ENCODE measurements at places on chromosomes 3 and 15. TPM values are rescaled to one million over a fixed set of nuclear protein-coding genes. Genes with fewer than 3 reads are reported as not detected.

Gene MYO5A
- total RNA-seq = 8.5 TPM

DNA sequence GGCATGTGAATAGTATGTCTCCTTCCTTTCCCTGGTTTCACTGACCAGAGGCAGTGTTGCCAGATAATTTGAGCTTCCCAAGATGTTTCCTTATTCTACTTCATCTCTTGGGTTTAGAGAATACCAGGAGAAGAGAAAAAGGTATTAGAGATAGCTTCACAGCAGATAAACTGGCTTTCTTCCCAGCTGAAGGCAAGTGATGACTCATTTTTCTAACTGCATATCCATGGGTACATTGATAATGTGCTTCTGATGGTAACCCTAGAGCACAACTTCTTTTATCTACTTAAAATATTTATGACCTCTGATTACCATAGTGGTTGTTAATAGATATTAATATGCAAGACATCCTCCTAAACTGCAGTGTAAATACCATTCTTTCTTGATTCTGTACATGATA is 34.6 kb upstream of the CMTM8 start:
- peak; percentile 20 for DNase-seq

DNA sequence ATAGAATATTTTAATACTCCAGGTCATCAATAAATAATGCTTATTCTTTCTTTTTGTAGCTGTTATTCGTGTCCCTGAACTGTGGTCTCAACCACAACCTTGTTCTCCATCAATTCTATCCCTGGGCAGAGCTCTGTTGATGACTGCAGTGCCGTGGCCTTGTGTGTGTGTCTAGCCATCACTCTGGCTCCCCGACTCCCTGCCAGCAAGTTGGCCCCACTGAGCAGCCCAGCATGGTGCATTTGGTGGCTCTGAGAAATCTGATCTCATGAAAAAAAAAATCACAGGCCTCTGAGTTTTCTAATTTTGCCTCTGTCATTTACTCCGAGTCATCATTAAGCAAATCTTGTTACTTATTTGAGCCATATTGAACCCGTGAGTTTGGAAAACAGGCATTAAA is 164.7 kb downstream of the GOLGA6L6 start:
- no peak for DNase-seq

DNA sequence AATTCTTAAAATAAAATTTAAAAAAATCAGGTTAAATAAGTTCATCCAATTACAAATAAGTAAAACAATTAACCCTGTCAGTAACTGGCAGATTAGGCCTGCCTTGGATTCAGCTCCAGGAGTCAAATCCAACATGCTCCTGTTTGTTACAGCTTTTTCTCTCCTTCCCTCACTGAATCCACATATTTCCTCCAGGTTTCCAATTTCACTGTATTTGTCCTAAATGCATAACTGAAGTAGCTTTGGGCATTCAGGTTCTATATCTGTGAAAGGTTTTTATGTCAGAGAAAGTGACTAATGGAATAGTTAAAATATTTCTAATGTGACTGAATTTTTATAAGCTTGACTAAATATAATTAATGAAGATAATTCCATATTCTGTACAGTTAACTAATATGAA is 79.7 kb downstream of the IFT80 start:
- no peak for DNase-seq

DNA sequence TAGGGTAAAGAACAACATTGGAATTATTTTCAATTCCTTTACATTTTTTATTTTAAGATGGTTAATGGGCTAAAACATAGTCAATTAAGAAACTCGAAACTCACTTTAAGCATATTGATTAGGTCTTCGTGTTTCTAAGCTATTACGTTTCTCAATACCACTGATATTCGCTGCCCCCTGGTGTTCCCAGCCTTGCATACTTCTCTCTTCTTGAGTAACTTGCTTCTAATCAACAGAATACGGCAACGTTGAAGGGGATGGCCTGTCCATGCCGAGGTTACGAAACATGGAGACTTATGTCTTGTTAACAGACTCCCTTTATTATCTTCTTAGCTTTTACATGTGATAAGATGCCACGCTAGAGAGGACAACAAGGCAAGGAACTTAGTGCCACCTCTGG is 43.6 kb downstream of the ROBO1 start:
- peak; percentile 11 for DNase-seq

GRCh38 chr15:57035664-57036063 is 117.2 kb downstream of the TCF12 start:
- DNase-seq = no peak

Gene CCR4
- total RNA-seq = not detected

- no peak for DNase-seq
These were observed 41.9 kb downstream of the FAM43A start for GRCh38 chr3:194727435-194728128.

DNA sequence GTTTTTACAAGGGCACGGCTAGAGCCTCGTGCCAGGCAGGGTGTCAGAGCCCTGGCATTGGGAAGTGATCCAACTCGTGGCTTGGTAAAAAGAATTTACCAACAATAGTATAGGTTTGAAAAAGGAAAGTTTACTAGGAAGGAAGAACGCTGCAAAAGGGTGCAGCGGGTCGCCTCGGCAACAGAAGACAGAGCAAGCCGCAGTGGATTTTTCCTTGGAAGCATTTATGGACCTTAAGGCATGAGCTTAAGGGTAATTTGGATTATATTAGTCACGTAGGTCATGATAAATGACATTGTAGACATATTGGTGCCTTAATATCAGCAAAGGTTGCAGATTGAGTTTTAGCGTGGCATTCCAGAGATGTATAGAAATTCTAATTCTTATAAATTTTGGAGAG is 163.4 kb upstream of the PPP2R3A start:
- no peak for DNase-seq

GRCh38 chr15:88465633-88466224 is 1.5 kb downstream of the MRPL46 start:
- peak; percentile 35 for DNase-seq

Gene ST3GAL6
- 15.0 TPM for total RNA-seq

- no peak for DNase-seq
These were observed 47.9 kb downstream of the CDC25A start for GRCh38 chr3:48140336-48140757.

Gene RAF1
- 114 TPM for total RNA-seq

GRCh38 chr3:4950351-4950784 is 28.9 kb upstream of the BHLHE40 start:
- DNase-seq = no peak

- peak; percentile 56 for DNase-seq
These were observed 794.8 kb downstream of the MCTP2 start for GRCh38 chr15:95025924-95026728.

GRCh38 chr3:61530355-61530754 is 31.0 kb upstream of the PTPRG start:
- DNase-seq = peak; percentile 56

GRCh38 chr3:73718326-73719110 is 93.8 kb upstream of the PDZRN3 start:
- DNase-seq = no peak

Gene TIMP4
- 4.7 TPM for total RNA-seq

- DNase-seq = no peak
These were observed 984 bp downstream of the FGF7 start for GRCh38 chr15:49423901-49424550.

- no peak for DNase-seq
These were observed 526.0 kb upstream of the NR2F2 start for GRCh38 chr15:95804484-95804883.

DNA sequence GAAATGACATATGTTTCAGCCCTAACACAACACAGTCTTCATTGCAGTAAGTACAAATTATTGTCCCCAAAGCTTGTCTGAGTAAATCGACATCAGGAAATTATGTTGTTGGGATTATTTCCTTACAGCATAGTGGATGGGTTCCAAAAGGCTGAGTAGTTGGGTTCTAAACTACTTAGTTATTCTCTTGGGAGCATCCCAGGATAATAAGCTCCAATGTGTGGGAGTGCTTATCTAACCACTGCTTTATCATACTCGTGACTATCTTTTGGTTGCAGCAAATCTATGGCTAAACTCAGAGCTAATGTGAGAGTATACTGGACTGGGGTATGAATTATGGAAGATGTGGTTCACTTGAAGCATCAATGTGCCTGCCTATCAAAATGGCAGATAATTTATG is 128.5 kb downstream of the RBMS3 start:
- DNase-seq = no peak

DNA sequence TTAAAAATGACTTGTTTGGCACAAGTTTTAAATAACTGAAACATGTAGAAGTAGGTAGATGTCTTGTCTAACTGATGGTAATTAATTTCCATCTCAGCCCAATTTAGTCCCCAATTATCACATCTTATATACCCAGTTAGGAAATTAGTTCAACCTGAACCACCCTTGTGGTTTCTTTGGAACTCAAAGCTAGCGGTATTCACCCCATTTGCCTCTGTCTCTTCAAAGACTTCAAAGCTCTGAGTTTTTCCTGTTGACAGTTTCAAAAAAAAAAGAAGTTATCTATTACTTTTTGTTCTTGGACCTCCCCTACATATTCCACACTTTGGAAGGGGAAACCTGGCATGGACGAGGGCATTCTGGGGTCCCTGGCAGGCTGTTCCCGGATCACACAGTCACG is 236.5 kb downstream of the KCNMB2 start:
- DNase-seq = no peak

- DNase-seq = no peak
These were observed 9.0 kb downstream of the MYD88 start for GRCh38 chr3:38147421-38147820.
